ENCODE measurements at places on chromosomes 5 and 9.
A peak's percentile ranks its signal among the peaks of the same experiment; 100 is the strongest.

- no peak for DNase-seq
Observed at GRCh38 chr5:175554296-175554695, 75.9 kb downstream of the SFXN1 start.

- no peak for DNase-seq
Observed at GRCh38 chr5:118793091-118793490, 195.3 kb downstream of the DTWD2 start.

GRCh38 chr5:31455172-31455571, 76.7 kb downstream of the DROSHA start:
- DNase-seq, result no peak

- DNase-seq, result peak; percentile 99
Observed at GRCh38 chr9:26955921-26956859, at the start of gene IFT74. Gene IFT74, plus strand, starts transcription at chr9:26956412. Its CDS starts 5,556 bp downstream, at chr9:26961968.

GRCh38 chr9:101485924-101486692, 47.5 kb upstream of the RNF20 start:
- peak; percentile 72 for DNase-seq

DNA sequence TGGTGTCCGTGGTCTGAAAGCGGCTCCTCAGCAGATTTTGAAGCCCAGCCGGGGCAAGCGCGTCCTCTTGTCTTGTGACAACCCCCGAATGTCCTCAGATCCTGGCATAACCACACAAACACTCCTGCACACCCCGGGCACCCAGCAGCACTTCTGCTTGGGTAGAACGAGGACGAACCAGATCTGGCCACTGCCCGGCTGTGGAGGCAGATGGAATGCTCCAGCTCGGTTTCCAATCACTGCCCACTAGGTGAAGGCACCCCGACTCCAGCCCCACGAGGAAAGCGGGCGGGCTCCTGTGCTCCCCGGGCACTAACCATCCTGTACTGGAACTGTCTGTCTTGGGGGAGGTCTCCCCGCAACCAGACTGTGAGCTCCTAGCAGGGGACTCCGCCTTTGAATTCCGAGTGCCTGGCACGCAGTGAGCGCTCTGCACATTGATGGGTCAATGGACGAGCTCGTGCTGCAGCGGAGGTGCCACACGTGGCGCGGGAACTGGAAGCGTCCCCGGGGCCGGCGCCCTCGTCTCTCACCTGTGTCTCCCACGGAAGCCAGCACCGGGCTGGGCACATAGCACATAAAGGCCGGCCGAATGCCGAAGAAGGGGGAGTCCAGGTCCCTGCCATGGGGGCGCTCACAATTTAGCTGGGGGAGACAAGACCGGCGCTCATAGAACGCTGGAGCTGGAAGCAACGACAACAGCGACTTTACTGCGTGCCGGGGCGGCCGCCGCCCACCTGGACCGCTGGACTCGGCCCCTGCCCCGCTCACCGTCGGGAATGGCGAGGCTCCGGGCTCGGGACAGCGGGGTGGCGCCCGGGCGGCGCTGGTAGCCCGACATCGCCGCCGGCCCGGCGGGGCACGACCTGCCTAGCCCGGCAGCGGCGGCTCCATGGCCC, 608 bp downstream of the ENTR1 start:
- peak; percentile 25 for DNase-seq

Data from G401 (cell line).